Fibroblast of lung (primary cell): ENCODE measurements at places on chromosomes 7 and 10. TPM values are rescaled to one million over a fixed set of nuclear protein-coding genes. Genes with fewer than 3 reads are reported as not detected.

The CARD11 gene
- total RNA-seq: not detected in 2 replicates

The LIPM gene
- not detected in 2 replicates for total RNA-seq

- no peak for DNase-seq
Measured at GRCh38 chr7:87154569-87154968, 2.3 kb downstream of the DMTF1 start.

DNA sequence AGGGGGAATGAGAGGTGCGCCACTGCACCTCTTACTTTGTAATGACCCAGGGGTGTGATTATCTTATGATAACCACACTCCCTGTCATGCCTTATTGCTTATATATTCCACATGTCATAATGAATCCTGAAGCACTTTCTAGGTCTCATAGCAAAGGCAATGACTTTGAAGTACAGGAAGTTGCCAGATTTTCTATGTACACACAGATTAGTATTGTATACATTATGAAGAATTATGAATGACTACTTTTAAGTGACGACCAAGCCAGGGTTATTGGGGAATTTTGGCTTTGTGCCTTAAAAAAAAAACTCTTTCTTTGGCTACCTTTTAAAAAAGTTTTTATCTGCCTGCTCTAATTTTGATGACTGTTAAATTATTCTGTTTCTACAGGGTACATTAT lies 269.6 kb downstream of the MDFIC start:
- DNase-seq: no peak

GRCh38 chr7:42414941-42415505 lies 178.0 kb upstream of the GLI3 start:
- DNase-seq: no peak

DNA sequence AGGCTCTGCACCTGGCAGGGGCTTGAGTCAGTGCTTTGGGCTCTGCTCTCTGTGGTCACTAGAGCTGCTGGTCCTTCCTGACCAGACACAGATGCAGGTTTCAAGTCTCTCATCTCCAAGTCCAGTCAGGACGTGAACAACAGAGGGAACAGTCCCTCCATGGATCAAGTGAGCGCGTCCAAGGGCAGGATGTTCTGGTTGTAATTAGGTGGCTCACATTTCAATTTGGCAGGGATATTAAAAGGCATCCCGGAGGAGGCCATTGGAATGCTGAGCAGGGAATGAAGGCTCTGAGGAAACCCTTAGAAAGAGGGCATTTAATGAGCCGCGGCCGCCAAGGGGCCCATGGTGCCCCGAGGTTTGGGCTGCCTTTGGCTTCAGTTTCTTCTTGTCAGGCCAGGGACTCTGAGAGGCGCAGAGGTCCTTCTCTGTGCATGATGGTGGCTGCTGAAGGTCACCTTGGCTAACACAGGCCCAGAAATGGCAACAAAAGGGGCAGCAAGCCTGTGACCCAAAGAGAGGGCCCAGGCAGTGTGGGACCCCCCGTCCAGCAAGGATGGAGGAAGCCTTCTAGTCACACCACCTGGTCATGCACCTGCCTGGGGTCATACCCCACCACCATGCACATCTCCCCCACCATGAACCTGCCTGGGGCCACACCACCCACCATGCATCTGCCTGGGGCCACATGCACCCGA lies 30.7 kb upstream of the INPP5A start:
- peak; percentile 59 for DNase-seq

- DNase-seq: no peak
Measured at GRCh38 chr7:94623820-94624219, 32.1 kb downstream of the SGCE start.

DNA sequence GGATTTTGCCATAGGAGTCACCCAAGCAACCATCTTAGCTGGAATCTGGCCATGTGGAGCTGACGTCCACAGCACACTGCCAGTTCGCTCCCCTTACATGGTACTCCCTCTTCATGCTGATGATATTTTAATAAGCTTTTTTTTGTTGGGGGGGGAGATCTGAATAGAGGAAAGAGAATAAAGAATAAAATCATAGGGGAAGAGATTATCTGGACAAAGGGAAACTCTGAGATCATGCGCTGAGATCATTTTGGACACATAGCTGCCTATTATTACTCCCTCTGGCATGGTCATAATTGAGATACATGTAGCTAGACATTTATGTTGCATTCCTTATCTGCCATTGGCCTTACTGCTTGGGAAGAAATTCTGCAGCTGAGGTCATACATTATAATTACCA lies 282.7 kb downstream of the HTR7 start:
- no peak for DNase-seq

DNA sequence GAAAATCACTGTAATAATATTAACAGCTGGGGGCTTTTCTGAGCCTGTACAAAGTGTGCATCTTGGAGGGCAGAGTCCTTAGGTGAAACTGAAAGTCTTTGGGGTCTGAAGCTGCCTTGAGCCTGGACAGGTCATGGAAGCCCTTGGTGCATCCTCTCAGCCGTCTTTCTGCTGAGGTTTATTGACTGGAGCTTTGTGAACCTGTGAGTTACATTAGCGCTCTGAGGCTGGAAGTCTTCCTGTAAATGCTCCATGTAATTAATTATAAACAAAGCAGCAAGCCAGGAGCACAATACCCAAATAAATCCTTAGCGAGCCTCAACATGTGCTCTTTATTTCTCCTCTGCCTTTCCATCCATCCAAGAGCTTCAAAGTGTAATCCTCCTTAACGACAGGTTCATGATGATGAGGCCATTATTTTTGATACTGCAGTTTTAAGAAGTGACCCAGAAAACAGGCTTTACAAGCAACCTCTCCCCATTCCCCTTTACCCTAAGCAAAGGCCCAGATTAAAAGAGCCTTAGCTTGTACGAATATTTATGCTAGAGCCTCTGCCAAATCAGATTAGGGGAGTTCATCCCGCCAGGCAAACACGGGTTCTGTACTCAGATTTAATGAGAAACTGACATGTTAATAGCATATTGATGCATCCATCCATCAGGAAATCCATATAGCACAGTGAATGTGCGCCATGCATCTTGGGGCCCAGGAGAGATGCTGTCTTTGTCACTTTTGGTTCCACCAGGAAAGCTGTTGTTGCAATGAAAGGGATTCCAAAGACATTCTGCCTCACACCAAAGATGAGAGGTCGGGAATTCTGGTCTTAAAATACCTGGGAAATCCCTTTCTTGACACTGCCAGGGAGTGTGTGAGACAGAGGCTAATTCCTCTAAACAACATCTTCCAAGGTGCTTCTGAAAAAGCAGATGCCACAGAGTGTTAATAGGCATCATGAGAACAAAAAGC lies 118.1 kb downstream of the ANLN start:
- no peak for DNase-seq

DNA sequence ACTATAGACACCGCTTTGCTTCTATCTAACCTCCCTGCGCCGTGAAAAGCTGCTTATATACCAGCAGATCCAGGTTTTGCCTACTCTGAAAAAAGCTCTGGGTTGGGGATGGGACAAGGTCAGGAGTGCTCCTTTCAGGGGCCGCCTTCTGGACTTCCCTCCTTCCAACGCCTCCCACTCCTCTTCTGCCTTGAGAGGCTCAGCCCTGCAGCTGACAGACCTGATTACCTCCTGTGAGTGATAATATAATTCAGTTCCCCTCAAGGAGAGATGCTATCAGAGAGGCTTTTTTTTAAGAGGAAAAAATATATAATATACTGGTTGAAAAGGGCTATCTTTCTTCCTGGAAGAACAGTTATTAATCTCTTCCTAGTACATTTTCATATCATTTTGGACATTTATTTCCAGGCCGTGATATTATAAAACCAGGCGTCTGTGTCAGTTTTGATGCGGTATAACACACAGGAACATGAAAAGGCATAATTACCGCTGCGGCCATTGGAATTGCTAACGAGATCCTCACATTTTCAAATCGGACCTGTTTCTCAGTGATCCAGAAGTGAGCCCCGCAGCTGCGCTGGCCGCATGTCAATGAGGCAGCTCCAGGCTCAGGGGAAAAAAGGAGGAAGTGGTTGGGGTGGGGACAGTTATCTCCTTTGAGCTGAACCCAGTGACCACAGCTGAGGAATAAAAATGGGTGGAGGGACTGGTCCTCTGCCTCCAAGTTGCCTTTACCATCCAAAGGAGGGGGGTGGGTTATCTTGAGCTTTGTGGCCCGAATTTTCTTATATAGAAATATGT lies 457.1 kb downstream of the TYW1 start:
- no peak for DNase-seq

DNA sequence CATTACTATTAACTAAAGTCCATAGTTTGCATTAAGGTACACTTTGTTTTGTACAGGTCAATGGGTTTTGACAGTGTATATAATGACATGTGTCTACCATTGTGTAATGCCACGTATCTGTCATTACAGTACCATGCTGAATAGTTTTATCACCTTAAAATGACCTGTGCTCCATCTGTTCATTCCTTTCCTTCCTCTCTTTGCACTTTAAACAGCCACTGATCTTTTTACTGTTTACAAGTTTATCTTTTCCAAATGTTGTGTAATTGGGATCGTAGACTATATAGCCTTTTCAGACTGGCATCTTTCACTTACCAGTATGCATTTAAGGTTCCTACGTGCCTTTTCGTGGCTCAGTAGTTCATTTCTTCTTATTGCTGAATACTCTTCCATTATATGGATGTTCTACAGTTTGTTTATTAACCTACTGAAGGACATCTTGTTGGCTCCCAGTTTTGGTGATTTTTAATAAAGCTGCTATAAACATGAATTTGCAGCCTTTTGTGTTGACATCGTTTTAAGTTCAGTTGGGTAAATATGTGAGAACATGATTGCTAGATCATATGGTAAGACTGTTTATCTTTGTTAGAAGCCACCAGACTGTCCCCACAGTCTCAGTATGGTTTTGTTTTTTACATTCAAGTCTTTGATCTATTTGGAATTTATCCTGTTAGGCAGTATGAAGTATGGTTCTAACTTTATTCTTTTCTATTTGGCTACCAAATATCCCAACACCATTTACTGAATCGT lies 24.7 kb downstream of the STAM start:
- DNase-seq: no peak

- no peak for DNase-seq
Measured at GRCh38 chr10:123463181-123463580, 203.0 kb upstream of the GPR26 start.

DNA sequence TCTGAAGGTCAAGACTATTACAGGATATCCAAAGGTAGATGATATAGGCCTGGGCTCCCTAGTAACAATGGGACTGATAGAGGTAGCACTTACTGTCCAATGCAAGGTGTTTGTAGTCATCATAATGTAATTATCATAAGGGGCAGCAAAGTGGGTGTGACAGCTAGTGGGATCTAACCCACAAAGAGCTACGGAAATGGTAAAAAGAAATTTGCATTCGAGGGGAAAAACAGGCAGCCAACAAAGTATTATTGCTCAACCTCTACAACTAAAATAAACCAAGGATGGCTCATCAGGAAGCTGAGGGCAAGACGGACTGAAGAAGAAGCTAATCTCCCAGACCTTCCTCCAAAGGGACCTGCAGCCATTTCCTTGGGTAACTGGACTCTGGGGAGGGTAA lies 211.0 kb downstream of the WDR11 start:
- DNase-seq: no peak
